ENCODE measurements at places on chromosomes 11 and 22.

GRCh38 chr22:35301372-35301874 lies 1.7 kb downstream of the TOM1 start:
- DNase-seq, result no peak

GRCh38 chr11:62054484-62055121 lies 69.2 kb upstream of the INCENP start:
- DNase-seq, result no peak

GRCh38 chr11:65448074-65448417 lies 25.4 kb downstream of the NEAT1 start:
- no peak for DNase-seq

GRCh38 chr11:92308366-92308765 lies 83.7 kb downstream of the FAT3 start:
- no peak for DNase-seq

DNA sequence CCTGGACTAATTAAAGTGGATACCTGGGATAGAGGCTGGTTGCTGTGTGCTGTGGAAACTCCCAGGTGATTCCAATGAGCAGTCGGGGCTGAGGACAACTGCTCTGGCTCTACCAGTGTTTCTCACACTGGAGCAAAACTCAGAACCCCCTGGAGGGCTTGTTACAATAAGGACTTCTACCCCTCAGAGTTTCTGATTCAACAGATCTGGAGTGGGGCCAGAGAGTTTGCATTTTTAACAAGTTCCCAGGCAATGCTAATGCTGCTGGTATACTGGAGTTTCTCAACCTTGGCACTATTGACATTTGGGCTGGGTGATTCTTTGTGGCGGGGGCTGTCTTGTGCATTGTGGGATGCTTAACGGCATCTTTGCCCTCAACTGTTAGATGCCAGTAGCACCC lies 353.7 kb downstream of the MIAT start:
- no peak for DNase-seq

- DNase-seq, result no peak
Observed at GRCh38 chr11:83285151-83285770, 906 bp downstream of the CCDC90B start.

DNA sequence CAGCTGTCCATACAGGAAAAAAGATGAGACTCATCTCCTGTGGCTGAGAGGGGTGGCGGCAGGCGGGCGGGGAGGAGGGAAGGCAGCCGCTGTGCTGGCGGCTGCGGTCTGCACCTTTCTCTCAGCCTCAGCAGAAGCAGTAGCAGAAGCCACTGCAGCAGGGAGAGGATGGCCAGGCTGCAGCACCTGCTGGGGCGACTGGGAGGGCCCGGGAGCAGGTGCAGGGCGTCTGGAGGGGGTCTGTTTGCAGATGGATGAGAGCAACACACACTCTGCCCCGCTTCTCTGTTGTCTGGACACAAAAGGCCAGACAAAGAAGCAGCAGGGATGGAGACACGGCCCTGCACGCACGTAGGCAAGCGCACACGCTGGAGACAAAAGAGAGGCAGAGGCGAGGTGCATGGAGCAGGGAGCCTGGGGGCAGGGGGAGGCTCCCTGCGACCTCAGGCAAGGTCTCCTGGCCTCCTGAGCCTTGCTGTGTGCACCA lies 9.3 kb upstream of the MIAT start:
- no peak for DNase-seq

- peak; percentile 60 for DNase-seq
Observed at GRCh38 chr11:64204464-64204989, 2.0 kb upstream of the FERMT3 start.

DNA sequence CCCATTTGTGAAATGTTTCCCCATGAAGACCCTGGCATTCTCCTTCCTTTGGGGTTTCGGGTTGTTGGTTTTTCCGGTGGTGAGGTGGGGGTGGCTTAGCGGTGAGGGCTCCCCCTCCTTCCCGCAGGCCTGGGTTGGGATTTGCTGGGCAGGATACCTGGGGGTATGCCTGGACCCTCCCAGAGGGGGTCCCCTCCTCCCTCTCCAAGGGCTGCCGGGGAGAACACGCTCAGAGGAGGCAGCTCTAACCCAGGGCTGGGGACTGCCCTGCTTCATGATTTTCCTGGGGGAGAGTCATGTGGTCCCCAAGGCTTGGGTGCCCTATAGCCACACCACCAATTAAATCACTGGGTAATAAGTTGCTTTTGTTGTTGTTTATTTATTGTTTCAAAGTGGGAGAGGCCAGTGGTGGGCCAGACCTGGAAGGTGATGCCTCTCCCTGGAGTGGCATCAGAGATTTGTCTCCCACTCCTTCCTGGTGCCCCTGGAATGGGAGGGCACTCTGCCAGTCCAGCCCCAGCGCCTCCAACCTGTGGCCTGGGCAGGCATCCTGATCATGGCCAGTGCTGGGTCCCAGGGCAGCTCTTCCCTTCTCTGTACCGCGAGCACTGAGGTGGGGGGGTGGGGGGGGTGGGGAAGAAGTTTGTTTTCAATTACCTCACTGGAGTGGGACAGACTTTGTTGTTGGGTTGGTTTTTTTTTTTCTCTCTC lies 1.3 kb upstream of the CLCF1 start:
- DNase-seq, result no peak

GRCh38 chr11:107196732-107197131 lies 178.5 kb upstream of the GUCY1A2 start:
- DNase-seq, result no peak

DNA sequence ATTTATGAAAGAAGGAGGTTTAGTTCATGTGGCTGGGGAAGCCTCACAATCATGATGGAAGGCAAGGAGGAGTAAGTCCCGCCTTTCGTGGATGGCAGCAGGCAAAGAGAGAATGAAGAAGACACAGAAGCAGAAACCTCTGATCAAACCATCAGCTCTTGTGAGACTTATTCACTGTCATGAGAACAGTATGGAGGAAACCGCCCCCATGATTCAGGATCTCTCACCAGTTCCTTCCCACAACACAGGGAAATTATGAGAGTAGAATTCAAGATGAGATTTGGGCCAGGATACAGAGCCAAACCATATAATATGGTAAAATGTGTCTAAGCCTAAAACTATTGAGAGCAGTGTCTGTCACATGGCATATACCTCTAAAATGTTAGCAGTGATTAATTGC lies 503.8 kb upstream of the CCDC179 start:
- no peak for DNase-seq

- DNase-seq, result no peak
Observed at GRCh38 chr11:17979770-17980371, 33.0 kb downstream of the SERGEF start.

GRCh38 chr11:2305788-2306451 lies 4.1 kb downstream of the TSPAN32 start:
- no peak for DNase-seq

DNA sequence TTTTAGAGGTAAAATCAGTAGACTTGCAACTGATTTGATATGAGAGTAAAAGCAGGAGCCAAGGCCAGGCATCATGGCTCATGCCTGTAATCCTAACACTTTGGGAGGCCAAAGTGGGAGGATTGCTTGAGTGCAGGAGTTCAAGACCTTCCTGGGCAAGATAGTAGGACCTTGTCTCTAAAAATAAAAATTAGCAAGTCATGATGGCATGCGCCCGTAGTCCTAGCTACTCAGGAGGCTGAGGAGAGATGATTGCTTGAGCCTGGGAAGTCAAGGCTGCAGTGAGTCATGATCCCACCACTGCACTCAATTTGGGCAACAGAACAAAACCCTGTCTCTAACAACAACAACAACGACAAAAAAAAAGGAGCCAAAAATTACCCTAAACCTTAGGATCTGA lies 13.5 kb downstream of the SGSM3 start:
- no peak for DNase-seq

GRCh38 chr11:66716996-66717395 lies 12.0 kb downstream of the SPTBN2 start:
- no peak for DNase-seq

DNA sequence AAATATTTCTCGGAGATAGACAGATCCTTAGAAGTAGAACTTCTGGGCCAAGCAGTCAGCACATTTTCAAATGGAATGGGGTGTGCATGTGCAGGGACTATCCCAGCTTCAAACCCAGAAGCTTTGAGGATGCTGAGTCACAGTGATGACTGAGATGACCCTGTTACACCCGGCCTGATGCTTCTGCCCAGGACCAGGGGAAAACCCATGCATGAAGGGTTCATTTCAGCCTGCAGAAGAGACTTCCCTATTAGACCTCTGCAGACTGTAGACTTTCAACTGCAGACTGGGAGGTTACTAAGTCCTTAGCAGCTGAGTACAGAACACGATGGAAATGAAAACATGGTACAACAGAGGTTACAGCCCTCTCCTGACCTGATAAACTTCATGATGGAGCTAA lies 3.6 kb upstream of the OR2AT4 start:
- no peak for DNase-seq
